ENCODE measurements at places on chromosomes 4 and X.
A peak's percentile ranks its signal among the peaks of the same experiment; 100 is the strongest.

- DNase-seq = no peak
Measured at GRCh38 chr4:184845367-184846021, 19.7 kb upstream of the ACSL1 start.

- no peak for DNase-seq
Measured at GRCh38 chr4:159455675-159456237, 352.9 kb downstream of the RAPGEF2 start.

- DNase-seq = no peak
Measured at GRCh38 chrX:38095971-38096529, 89.7 kb downstream of the SYTL5 start.

DNA sequence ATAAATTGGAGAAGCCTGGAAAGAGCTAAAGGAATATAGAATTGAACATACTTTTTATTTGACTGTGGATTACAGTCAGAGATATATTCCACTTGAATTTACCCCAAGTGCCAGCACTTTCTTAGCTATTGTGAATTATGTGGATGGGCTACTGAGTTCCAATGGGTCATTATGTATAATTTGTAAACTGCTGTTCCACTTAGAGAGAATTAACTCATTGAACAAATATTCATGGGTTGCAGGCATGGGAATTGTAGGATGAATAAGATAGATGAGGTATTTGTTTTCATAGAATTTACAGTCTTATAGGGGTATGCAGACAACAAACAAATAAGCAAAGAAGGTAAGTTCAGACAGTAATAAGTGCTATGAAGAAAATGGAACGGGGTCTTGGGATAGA is 195.7 kb downstream of the SHROOM3 start:
- DNase-seq = no peak

- no peak for DNase-seq
Measured at GRCh38 chr4:93217431-93217830, 611.1 kb upstream of the ATOH1 start.

GRCh38 chr4:157509341-157509740 is 288.8 kb downstream of the GRIA2 start:
- DNase-seq = no peak

GRCh38 chr4:3263876-3264193 is 14.9 kb downstream of the MSANTD1 start:
- no peak for DNase-seq

GRCh38 chr4:4443821-4444220 is 56.9 kb downstream of the NSG1 start:
- no peak for DNase-seq

DNA sequence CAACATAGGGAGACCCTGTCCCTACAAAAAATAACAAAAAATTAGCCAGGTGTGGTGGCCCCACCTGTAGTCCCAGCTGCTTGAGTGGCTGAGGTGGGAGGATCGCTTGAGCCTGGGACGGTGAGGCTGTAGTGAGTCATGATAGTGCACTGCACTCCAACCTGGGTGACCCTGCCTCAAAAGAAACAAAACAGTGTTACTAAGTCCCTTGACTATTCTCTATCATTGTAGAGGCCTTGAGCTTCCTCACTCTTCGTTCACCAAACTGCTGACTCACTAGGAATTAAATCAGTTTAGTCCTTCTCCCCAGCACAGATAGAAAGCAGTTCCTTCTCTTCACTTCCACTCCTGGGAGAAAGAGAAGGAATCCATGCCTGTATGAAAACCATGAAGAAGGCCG is 14.5 kb downstream of the CDS1 start:
- no peak for DNase-seq

DNA sequence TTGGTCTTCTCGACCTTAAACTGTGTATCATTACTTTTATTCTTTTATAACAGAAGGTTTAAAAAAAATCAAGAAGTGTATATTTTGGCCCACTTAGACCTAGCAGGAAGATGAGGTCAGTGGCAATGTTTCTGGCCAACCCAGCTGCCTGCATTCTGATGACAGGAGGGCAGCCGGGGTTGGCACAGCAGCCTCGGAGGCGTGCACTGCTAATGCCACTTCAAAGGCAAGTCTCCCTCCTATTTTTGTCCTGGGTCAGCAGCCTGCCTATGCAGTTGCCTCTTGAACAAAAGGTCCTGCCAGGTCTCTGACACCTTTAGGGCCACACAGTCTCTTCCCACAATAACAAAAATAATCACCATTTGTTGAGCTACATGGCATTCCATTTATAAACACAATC is 89.4 kb upstream of the MYOZ2 start:
- no peak for DNase-seq

DNA sequence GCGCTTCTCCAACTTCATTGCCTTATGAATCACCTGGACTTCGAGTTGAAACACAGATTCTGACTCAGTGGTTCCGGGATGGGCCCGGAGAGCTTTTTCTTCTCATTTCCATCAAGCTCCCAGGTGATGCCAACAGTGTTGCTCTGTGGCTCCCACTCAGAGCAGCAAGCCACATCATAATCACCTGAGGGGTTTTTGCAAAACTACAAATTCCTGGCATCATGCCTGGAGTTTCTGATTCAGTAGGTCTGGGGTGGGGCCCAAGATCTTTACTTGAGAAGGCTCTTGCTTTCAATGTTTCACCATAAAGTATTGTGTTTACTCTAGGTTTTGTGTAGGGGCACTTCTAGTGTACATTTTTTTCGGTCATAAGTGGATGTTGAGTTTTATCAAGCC is 7.0 kb downstream of the MTM1 start:
- no peak for DNase-seq

DNA sequence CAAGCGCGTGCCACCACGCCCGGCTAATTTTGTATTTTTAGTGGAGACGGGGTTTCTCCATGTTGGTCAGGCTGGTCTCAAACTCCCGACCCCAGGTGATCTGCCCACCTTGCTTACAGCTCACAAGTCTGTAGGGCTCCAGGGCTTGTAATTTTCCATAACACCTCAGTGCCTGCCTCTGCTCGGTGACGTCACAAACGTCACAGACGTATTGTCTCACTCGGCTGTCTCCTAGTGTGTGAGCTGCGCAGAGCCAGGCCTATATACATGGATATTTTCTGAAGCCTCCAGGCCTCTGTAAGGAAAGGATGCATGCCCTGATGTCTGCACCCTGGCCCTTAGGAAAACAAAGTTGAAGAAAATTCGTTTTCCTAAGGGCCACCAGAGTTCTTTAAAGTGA is 8.6 kb upstream of the NKRF start:
- no peak for DNase-seq

DNA sequence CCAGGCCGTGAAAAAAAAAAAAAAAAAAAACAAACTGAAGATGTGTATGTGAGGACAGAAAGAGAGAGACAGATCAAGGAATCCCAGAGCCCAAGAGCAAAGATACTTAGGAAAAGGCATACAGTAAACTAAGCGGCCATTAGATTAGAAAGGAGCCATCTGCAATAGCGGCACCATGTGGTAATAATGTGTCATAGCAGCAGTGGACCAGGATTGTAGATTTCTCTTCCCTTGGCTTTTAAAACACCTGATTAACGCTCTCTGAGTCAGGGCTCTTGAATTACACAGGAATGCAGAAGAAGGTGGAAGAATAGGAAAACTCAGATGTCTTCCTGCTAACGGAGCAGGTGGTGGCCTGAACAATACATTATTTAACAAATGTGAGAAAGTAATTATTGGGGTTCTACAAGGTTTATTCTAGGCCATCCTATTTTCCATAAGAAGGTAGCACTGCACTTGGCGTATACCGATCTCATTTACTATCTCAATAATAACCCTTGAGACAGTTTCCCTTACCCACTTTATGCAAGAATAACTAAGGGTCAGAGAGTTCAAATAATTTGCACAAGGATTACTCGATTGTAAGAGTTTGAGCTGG is 182.7 kb downstream of the KCNIP4 start:
- no peak for DNase-seq

DNA sequence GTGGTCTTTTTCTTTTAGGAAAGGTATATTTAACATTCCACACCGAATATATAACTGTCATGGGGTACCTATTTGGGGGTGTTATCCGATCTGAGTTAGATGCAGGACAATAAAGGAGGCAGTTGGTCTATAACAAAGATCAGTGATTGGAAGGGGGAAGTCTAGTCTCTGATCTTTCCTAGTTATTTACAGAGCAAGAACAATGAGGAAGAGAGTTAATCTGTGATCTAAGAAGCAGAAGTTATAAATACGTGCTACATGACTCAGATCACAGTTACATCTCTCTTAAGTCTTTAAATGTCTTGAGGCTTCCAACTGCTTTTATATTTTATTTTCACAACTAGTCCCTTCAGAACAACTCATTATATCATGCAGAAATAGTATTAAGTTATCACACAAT is 33.2 kb upstream of the ARMCX4 start:
- no peak for DNase-seq

DNA sequence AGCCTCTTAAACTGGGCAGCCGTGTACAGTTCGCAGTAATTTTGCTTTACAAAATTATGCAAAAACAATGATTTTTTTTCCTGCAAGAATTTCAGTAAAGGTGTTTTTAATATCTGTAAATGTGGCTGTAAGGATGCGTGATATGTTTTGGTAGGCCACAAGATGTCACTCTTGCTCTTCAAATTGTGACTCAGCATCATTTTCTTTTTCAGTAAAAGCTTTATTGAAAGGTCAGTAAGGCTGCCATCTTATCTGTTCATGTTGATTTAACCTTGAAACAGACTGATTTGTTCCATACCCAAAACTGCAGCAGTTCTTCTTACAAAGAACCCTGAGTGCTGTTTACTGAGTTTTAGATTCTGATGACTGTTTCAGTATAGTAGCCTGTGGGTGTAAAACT is 39.9 kb downstream of the TXLNG start:
- DNase-seq = no peak

DNA sequence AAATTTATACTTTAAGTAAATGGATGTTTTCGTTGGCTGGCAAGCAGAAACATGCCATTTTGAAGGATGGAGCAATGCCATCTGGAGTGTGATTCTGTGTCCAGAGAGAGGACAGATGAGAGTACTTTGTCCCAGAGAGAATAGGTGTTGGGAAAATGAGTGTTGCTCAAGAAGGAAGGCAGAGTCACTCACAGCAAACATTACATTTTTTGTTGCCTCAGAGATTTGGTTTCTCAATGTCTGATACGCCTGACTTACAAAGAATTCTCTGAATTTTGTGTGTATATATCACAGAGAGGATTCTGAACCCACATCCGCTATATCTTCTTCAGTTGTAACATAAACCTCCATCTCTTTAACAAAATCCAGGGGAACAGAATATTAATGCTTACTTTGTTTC is 102.8 kb upstream of the PCDH18 start:
- DNase-seq = no peak

DNA sequence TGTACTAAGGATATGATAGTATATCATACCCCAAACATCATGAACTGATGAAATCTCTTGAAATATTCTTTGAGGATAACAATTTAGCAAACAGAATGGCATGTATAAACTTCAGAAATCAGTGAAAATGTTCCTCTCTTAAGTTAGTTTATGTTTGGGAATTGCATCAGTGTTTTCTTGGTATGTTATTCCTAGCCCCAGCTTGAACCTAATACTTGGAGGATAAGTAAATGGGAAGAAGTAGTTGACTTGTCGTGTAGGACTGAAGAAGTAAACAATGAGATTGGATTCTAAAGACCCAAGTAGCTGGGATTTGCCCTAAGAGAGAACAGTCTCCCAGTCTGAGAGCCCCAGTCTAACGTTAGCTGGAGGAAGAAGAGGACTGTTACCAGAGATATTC is 355.7 kb downstream of the GALNTL6 start:
- no peak for DNase-seq

- peak; percentile 22 for DNase-seq
Measured at GRCh38 chr4:154982187-154983047, 201.3 kb downstream of the RBM46 start.

DNA sequence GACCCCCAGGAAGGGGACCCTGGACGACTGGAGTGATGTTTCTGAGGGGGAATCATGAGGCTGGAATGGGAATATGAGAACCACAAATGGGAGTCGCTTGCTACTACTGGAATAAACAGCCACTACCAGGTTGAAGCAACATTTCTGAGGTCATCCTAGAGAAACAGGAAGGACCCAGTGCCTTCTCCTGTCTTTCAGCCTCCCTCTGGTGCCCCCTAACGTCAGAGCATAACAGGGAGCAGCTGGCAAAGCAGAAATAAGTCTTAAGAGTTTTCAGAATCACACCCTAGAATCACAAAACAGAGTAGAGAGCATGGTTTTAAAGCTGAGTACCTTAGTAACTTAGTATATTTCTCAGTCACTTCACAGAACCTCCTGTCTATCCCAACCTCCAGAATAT is 347.8 kb upstream of the PITX2 start:
- no peak for DNase-seq

DNA sequence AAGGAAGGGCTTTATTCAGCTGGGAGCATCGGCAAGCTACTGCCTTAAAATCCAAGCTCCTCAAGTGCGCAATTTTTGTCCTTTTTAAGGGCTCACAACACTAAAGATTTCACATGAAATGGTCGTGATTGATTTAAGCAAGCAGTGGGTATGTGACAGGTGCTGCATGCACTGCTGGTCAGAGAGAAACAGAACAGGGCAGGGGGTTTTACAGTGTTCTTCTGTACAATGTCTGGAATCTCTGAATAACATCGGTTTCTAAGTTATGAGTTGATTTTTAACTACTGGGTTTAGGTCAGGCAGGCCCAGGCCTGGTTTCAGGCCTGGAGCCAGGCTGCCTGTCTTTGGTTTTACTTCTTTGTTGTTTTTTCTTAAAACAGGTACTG is 6.0 kb downstream of the UGT2B17 start:
- no peak for DNase-seq

GRCh38 chrX:138127314-138127713 is 561.4 kb downstream of the ZIC3 start:
- DNase-seq = no peak

GRCh38 chr4:106240699-106241098 is 75.3 kb downstream of the TBCK start:
- DNase-seq = no peak

DNA sequence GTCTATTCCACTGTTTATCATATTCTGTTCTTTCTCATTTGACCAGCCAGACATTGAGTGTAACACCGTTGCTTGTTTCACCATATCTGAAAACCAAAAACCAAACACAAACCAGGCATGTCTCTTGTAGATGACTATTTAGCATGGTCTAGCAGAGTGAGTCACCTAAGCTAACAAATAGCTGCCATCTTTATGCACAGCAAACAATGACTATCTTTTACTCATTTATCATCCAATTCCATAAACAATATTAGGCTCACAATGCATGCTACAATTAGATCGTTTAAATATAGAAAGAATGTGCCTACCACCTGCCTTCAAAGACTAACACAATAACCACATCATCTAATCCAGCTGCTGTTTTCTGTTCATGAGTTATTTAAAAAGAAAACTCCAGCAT is 495.4 kb downstream of the PCDH19 start:
- DNase-seq = no peak

- DNase-seq = no peak
Measured at GRCh38 chrX:100643956-100644860, at the start of gene SRPX2. Gene SRPX2 (plus strand): TSS chrX:100644199. CDS start chrX:100646323, 2,124 bp downstream.

GRCh38 chr4:23213198-23213597 is 520.5 kb downstream of the GBA3 start:
- no peak for DNase-seq

DNA sequence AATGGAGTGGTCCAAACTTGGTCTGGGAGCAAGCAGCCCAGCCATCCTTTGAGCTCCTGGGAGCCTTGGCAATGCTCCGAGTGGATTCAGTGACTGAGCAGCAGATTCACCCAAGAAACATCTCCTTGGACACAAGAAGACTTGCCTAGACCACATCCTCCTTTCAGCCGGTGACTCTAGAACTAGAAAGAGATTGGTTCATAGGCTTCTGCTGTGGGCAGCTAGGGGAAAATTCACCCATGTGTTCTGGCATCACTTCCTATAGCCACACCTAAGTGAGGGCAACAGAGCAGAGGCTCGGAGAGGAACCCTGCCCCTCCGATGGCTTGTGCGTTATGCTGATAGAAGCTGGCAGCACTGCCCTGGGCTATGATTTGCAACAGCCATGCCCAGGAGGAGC is 16.0 kb downstream of the ZNF275 start:
- no peak for DNase-seq

- DNase-seq = no peak
Measured at GRCh38 chr4:128536746-128537145, 249.1 kb upstream of the PGRMC2 start.

Data from CD4-positive, alpha-beta T cell treated with Interferon alpha-2 for 1 hour (primary cell).